Cardiac fibroblast (primary cell): ENCODE measurements at places on chromosomes 12 and 14.

- DNase-seq: no peak
These were observed 39.0 kb upstream of the SFSWAP start for GRCh38 chr12:131671871-131672270.

- no peak for DNase-seq
These were observed 555.9 kb upstream of the TMEM132C start for GRCh38 chr12:127711108-127711507.

DNA sequence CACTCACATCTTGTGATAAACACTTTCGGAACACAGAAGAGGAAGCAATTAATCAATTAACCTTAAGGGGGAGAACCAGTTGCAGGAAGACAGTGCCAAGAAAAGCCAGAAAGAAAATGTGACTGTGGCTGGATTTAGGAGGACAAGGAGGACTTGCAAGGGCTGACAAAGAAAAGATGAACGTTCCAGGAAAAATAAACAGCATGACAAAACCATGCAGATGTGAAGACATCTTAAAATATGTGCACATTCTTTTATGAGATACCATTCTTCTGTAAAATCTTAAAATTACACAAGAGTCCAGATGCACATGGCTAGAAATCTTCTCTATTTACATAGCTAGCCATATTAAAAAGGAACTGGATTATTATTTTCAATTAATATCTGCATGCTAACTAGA, 33.4 kb downstream of the KITLG start:
- DNase-seq: peak; percentile 83

- DNase-seq: peak; percentile 20
These were observed 82.3 kb downstream of the PUS7L start for GRCh38 chr12:43676183-43676813.

- DNase-seq: peak; percentile 88
These were observed 300.0 kb downstream of the AEBP2 start for GRCh38 chr12:19739195-19739776.

DNA sequence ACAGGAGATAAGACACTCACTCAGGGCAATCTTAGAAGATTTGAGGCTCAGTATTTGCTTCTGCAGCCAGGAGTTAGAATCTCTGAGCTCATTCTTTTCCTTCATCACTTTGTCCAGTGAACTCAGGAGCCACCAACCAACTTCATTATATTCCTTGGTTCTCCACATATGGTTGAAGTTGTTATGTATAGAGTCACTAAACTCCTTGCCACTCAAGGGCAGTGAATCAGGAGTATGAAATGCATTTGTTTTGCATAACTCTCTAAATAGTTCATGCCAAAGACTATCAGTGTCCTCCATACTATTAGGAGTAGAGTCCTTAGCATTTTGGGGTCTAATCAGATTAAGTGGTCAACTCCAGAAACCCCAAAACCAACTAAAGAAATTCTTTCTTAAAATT, 150.6 kb downstream of the CCDC59 start:
- no peak for DNase-seq

DNA sequence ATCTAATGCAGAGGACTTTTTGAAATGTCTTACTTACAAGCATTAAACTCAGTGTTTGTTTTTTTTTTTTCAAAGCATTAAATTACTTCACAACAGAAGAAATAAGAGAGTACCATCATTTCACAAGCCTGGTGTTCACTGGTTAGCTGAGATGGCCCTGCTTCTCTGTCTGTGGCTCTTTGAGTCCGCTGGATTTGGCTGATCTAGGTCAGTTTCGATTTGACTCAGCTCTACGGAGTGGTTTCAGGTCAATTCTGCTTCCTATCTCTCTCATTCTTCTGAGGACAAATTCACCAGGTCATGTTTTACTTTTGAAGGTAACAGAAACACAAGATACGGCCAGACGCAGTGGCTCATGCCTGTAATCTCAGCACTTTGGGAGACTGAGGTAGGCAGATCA, 1066.1 kb downstream of the FLRT2 start:
- DNase-seq: no peak

DNA sequence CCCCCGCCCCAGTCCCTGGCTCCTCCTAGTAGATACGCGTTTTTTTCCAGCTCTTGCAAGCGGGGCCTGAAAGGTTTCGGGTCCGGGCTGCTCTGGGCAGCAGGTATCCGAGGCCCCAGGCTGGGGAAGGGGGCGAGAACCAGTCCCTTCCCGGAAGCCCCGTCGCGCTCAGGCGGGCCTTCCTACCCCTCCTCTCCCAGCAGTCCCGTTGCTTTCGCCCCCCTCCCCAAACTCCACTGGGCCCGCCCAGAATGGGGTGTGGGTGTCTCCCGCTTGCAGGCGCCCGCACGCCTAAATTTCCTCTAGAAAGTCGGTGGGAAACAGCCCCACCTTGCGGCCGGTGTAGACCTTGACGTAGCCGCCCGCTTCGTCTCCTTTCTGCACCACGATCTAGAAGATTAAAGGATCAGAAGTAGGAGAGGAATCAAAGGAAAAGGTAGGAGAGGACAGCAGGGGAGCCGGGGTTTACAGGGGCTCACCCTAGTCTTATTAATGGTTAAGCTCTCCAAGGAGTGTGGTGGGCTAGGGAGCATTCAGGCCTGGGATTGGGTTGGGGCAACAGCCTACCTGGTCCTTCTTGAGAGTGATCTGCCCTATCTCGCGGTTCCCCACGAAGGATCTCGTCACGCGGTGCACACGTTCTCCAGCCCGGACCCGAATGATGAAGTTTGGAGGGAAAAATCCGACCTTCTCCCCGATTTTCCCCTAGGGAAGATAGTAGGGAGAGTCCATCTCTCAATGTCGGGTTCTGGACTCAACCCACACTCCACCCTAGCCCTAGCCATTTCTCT, 7.3 kb downstream of the STAC3 start:
- peak; percentile 78 for DNase-seq
